ENCODE measurements at places on chromosomes 12 and 14.

- no peak for DNase-seq
Observed at GRCh38 chr14:41313196-41313595, 293.5 kb upstream of the LRFN5 start.

DNA sequence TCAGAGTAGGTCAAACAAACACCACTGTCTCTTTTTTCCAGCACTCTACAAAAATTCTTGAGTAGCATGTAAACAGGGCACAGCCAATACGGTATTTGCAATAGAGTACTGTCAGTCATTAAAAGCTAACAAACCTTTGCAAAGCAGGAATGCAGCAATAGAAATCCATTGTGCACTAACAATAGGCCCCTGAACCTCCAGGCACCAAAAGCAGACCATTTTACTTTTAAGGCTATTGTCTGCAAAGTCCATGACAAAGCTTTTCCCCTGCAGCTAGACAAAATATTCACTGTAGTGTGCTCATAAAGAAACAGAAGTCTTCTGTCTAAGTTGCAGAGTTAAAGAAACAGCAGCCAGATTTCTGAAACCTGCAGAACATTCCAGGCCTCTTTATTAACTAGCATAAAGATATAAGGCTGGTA is 191.9 kb downstream of the SOX5 start:
- DNase-seq, result peak; percentile 73

- no peak for DNase-seq
Observed at GRCh38 chr14:52068615-52069306, at the start of gene NID2. Gene NID2, minus strand, starts transcription at chr14:52069059. Its CDS starts 65 bp downstream, at chr14:52068994.

- no peak for DNase-seq
Observed at GRCh38 chr12:32025906-32026305, 66.7 kb downstream of the RESF1 start.

- DNase-seq, result no peak
Observed at GRCh38 chr14:35122696-35123387, 490 bp downstream of the PRORP start.

GRCh38 chr14:36467332-36467731 is 52.7 kb downstream of the NKX2-1 start:
- no peak for DNase-seq

GRCh38 chr12:7144414-7145120 is 14.4 kb downstream of the CLSTN3 start:
- peak; percentile 46 for DNase-seq

GRCh38 chr12:98974767-98975381 is 329.8 kb downstream of the APAF1 start:
- no peak for DNase-seq

GRCh38 chr12:46933947-46934346 is 108.2 kb upstream of the SLC38A4 start:
- DNase-seq, result no peak

GRCh38 chr12:49089821-49090773 is 4.5 kb downstream of the DHH start:
- DNase-seq, result peak; percentile 35

DNA sequence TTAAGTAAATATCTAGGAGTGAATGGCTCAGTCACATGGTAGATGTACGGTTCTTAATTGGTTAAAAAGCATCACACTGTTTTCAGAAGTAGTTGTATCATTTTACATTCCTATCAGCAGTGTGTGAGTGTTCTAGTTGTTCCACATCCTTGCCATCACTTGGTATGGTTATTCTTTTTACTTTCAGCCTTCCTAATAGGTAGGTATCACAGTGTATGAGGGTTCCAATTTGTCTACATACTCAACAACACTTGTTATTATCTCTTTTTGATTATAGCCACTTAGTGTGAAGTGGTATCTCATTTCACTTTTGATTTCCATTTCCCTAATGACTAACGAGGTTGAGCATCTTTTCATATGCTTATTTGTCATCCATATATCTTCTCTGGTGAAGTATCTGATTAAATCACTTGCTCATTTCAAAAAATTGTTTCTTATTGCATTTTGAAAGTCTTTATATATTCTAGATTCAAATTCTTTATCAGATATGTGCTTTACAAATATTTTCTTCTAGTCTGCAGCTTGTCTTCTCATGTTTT is 3.5 kb upstream of the SPRYD3 start:
- no peak for DNase-seq

GRCh38 chr12:118315821-118316220 is 56.9 kb downstream of the TAOK3 start:
- DNase-seq, result no peak

DNA sequence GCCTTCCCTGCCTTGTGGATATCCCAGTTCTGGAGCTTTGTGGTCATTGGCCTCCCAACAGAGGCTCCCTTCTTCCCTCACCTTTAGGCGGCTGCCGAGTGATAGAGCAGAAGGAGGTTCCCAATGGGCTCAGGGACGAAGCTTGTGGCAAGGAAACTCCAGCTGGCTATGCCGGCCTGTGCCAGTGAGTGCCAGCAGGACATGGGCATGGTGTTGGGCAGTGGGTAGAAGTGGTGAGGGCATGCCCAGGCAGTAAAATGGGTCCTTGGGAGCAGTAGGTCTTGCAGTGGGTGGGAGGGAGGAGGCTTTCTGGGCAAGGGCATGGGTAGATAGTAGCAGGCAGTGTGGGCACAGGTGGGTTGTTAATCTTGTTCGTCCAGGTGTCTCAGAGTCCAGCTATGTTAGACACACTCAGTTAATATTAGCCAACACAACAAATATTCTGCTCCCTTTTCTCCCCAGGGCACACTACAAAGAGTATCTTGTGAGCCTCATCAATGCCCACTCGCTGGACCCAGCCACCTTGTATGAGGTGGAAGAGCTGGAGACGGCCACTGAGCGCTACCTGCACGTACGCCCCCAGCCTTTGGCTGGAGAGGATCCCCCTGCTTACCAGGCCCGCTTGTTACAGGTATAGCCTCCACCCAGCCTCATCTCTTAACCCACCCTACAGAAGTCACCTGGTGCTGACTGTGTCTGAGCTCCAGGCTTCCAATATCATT is 1.1 kb upstream of the IRF9 start:
- DNase-seq, result no peak

GRCh38 chr12:3630621-3631271 is 122.2 kb downstream of the CRACR2A start:
- DNase-seq, result no peak

DNA sequence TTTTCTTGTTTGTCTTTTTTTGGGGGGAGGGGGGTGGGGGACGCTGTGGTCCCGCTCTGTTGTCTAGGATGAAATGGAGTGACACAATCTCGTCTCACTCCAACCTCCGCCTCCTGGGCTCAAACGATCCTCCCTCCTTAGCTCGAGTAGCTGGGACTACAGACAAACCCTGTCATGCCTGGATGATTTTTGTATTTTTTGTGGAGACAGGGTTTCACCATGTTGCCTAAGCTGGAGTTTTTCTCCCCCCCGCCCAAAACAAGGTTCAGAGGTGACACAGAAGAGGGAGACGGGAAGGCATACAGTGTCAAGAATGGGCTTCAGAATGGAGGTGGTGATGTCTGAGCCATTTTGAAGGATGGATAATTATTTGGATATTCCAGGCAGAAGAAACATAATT is 116.9 kb upstream of the ATF1 start:
- DNase-seq, result no peak

All from NCI-H146 (cell line).